ENCODE measurements at places on chromosomes 6 and 20.

DNA sequence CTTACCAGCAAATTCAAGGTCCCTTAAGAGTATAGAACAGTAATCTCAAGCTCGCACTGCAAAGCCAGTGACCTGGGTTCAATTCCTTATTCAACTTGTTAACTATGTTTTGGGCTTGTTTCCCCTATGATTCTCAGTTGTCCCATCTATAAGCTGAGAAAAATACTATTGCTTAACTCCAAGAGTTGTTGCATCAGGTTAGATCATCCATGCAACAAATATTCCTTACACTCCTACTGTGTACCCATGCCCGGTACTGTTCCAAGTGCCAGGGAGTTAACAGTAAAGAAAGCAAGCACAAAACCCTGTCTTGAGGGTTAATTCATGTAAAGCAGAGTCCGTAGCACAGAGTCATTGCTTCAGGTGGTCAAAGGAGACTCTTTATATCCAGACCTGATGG is 247.3 kb downstream of the MAFB start:
- DNase-seq, result no peak

DNA sequence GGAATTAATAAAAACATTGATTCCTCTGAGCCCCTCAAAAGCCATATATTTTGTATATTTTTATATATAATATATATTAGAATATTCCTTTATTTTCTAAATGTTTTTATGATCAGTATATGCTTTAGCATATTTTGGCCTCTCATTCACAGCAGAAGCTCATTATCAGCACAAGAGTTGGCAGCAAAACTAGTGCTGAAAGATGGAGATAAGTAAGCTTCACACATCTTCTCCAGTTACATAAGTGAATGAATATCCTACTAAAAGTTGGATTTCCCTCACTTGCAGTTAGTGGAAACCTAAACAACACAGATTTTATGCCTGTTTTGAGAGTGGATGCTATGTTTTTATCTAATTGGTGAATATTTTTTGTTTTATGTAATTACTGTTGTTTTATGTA is 1303.8 kb upstream of the ADGRB3 start:
- DNase-seq, result no peak

DNA sequence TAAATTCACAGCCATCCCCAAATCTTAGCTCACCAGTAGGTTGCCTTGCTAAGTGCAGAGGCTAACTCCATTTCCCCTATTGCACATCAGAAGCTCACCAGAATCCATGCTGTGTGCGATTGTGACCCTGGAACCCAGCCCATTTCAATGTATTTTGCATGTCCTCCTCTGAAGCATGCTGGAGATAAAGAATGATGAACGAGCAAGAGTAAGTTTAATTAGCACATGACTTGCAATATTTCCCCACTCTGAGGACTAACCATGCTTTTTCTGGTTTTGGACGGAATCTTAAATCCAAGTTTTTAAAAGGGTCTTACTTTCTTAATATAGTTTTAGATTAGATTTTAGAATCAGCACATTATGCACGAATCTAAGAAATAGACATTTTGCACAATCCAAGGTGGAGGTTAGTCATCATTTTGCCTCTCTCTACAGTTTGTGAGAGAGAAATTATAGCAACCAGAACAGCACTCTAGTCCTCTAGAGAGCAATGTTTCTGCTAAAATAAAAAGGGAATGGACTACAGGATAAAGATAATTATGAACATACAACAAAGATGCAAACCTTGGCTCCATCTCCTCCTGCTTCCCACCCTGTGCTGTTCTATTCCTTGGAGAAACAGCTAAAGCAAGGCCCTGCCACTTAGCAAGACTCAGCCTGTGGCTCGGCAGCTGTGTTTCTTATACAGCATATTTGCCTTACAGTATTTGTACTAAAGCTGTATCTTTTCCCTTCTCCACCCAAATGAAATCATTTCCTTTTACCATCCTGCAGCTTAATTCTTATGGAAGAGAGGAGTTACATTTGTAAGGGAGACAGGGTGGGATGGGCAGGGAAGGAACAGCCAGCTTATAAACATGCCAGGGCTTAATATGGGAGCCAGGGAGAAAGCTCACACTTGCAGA is 24.9 kb upstream of the LAMA4 start:
- DNase-seq, result no peak

GRCh38 chr6:3565291-3565690 is 108.4 kb upstream of the SLC22A23 start:
- no peak for DNase-seq

DNA sequence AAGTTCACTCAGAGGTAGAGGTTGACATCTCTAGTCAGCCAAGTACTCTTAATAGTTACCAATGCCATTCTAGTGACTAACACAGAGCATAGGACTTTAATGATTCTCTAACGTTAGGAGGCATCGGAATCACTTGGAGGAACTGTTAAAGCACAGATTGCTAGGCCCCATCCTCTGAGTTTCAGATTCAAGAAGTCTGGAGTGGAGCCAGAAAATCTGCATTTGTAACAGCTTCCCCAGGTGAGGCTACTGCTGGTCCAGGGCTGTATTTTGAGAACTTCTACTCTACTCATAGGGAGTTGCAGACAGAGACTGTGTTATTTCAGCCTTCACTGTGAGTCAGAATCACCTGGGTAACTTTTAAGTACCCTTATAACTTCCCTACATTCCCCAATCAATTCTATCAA is 5.7 kb downstream of the LMBRD1 start:
- no peak for DNase-seq

DNA sequence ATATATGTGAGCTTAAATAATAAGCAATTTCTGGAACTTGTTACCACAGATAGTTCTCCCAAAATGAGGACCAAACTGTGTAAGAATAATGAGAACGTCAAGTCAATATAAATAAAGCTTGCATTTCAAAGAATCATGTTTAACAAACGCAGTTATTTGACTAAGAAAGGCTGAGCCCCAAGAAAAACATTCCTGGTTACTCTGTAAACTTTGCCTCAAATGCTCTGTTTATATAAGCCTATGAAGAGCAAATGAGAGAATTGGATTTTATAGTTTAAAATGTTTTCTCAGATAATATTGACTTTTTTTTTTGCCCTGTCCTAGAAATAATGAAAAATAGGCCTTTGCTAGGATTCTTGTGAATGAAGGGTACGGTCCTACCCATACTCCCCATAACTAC is 81.3 kb downstream of the C6orf52 start:
- DNase-seq, result no peak

All from stimulated activated naive CD8-positive, alpha-beta T cell treated with anti-CD3 and anti-CD28 coated beads, Interleukin-15, Interleukin-2, amounts not matched to agents 100 U/mL and 50 U/mL, for 24 hours (primary cell).